ENCODE measurements at places on chromosomes 5 and 9.

DNA sequence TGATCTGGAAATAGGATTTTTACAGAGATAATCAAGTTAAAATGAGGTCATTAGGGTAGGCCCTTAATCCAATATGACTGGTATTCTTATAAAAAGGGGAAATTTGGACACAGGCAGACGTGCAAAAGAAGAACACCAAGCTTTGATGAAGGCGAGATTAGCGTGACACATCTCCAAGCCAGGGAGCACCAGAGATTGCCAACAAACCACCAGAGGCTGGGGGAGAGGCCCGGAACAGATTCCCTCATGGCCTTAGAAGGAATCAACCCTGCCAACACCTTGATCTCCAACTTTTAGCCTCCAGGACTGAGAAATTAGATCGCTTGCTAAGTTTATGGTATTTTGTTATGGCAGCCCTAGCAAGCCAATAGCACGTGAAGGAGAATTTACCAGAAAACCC lies 10.8 kb upstream of the ARSI start:
- DNase-seq, result no peak

GRCh38 chr5:126016256-126016655 lies 407.0 kb upstream of the GRAMD2B start:
- DNase-seq, result no peak

- DNase-seq, result no peak
Observed at GRCh38 chr5:111967463-111967862, 210.5 kb upstream of the NREP start.

DNA sequence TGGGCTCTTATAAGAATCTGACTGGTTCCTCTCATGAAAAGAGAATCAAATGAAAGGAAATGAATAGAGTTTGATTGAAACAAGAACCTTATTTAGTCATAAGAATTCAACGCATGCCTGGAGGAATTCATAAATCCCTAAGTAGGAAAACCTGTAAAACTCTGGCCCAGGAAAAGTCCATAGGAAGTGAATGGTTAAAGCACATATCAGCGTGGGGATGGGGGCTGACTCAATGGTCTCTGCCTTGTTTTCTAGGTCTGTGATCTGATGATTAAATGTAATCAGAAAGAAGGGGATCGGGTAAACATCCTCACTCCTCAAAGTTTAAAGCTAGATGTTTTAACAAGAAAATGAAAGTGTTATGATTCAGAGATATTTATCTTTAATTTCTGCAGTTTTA lies 759.4 kb upstream of the C9orf72 start:
- DNase-seq, result no peak

DNA sequence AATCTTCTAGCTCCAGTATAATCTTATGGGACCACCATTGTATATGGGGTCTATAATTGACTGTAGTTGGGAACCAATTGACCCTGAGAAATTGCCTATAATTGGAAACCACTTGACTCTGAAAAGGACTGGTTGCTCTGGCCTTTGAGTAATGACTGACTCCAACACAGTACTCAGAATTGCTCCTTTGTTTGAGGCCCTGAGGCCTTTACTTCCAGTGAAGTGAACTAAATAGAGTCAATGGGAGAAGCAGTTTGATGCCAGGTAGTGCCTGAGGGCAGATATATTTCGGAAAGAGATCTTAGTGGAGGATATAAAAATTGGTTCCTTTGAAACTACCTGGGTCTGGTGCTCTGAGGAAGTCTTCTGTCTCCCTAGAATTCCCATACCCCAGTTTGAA lies 16.0 kb upstream of the TMEM171 start:
- DNase-seq, result no peak

GRCh38 chr5:131221888-131222287 lies 42.0 kb upstream of the CDC42SE2 start:
- no peak for DNase-seq

All from stimulated activated CD8-positive, alpha-beta memory T cell treated with anti-CD3 and anti-CD28 coated beads, Interleukin-12 subunit alpha, Interleukin-12 subunit beta, amount 100 ng/mL, for 4 hours (primary cell).